Suprapubic skin (tissue), 4 donors: ENCODE measurements at places on chromosomes 16 and 17. TPM values are rescaled to one million over a fixed set of nuclear protein-coding genes. Genes with fewer than 3 reads are reported as not detected.

- no peak for DNase-seq
Observed at GRCh38 chr17:5184288-5184687, 7.4 kb downstream of the ZNF594 start.

DNA sequence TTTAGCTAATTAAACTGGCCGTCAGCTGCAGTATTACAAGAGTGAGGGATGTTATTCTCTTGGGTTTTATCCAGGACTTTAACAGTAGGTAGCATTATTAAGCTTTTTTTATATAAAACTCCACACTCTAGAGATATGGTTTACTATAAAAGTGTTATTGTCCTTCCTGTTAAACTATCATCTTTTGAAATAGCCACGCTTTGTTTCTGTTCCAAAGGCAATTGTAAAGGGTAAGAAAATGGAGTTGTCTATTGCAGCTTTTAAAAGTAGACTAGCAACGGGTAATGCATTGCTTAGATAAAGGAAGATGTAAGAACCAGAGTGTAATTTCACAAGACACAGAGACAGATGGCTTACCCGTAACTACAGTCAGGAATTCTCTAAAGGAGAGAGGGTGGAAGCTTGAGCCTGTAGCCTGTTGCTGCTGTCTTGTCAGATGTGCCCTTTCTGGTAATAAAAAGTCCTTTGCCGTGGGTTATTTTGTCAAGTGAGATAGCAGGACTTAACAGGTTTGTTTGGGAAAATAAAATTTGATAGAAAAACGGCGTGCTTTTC is 56.4 kb downstream of the WWOX start:
- no peak for DNase-seq

- DNase-seq = no peak
Observed at GRCh38 chr16:88350922-88351321, 31.8 kb upstream of the ZNF469 start.

- no peak for DNase-seq
Observed at GRCh38 chr16:56985288-56985961, 3.9 kb upstream of the NLRC5 start.

DNA sequence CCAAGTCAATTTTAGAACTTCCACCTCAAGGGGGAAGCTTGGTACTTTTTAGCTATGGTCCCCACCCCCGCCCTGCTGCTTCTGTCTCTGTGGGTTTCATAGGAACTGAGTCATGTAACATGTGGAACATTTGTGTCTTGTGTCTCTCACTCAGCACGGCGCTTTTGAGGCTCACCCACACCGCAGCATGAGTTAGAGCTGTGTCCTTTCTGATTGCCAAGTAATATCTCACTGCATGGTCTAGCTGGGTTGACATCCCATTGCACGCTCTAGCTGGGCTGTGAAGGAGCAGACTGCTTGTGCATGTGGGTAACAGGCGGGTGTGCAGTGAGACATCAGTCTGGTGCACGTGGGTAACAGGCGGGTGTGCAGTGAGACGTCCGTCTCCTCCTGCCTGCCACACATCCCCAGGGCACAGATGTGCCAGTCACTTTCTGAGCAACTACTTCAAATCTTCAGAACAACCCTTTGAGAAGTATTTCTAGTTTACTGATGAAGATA is 26.4 kb upstream of the SLC7A5 start:
- DNase-seq = no peak

The TRPV2 gene
- total RNA-seq = 9.8 TPM

The SDR42E2 gene
- not detected for total RNA-seq
